ENCODE measurements at places on chromosomes 1 and 21.

DNA sequence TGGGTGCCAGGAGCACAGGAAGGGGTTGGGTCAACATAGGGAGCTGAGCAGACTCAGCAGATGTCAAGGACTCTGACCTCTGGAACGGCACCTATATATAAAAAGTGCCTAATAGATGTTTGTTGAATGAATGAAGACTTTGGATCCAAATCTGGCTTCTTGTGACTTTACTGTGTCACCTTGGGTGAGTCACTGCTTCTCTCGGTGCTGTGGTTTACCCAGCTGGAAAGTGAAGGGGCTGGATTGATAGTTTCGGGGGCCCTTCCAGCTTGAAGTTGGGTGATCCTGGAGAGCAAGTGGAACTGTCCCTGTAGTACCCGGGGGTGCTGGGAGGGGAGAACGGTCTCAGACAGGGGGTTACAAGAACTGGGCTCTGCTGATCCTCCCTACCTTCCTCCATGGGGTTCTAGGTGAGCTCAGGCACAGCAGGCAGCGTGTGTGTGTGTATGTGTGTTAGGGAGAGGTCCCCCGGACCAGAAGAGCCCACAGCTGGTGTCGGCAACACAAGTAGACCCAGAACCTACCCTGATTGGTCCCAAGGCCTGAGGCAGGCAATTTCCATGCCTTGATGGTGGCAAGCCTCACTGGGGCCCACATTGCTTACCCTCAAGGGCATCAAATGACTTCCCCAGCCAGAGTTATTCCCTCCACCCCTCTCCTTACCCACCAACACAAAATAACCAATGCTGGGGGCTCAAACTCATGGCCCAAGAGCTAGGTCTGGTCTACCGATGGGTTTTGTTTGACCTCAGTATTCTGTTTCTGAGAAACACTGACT, 5.5 kb upstream of the PADI1 start:
- no peak for DNase-seq

DNA sequence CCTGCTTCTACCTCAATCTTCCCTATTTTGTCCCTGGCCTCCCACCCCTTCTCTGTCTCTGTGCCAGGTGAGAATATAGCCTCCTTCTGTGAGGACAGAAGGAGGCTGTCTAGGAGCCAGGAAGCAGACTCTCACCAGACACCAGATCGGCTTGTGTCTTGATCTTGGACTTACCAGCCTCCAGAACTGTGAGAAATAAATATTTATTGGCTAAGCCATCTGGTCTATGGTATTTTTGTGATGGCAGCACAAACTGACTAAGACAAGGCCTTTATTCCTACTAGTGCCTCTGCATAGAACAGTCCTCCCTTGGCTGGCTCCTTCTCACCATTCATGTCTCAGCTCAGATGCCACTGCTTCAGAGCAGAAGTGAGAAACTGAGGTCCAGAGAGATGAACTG, 1.9 kb downstream of the GPN2 start:
- DNase-seq: no peak

- no peak for DNase-seq
Observed at GRCh38 chr1:16293538-16293937, 56.6 kb upstream of the CPLANE2 start.

GRCh38 chr1:19009882-19010321, 53.4 kb upstream of the IFFO2 start:
- DNase-seq: peak; percentile 4

DNA sequence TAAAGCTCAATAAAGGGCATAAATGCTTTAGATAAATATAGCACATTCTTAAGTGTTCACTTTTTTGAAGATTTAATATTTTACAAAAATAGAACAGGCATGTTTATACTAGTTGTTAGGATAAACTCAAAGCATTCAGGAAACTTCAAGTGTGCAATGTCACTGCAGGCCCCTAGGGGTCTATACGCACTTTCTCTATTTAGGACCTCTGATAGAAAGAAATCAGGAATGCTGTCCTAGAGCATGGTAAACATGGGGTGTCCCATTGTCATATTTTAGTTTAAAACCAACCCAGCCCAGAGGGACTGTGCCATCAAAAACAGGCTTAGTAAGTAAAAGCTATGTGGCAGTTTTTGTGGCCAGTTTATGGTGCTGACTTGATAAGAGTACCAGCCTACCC, 102.2 kb downstream of the BARHL2 start:
- peak; percentile 37 for DNase-seq

DNA sequence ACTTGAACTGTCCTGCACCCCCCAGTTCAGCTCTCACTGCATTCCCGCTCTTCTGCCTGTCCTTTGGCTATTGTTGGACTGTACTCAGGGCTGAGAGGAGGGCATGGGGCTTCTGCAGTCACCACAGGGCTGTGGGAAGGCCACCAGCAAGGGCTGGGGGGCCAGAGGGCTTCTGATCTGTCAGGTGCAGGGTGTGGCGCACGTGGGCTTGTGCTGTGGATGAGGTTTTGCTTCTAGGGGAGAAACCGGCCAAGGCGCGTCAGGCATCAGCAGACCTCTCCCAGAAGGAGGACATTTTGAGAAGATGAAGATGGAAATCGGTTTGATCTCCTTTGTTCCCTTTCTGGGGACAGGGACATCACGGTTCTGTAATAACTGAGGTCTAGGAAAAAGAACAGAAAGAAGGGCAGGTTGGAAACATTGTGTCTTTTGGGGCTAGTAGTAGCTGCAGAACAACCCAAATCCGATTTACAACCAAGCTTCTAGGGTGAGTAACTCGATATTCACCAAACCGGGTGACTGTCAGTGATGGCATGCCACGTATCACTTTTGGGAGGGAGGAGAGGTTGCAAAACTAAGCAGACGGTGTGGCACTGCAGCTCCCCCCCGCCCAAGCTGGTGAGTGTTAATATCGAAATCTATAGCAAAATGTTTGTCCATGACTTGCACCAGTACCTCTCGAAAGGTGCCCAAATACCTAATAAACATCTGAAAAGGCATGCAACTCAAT, 40.9 kb downstream of the AGPAT3 start:
- no peak for DNase-seq

DNA sequence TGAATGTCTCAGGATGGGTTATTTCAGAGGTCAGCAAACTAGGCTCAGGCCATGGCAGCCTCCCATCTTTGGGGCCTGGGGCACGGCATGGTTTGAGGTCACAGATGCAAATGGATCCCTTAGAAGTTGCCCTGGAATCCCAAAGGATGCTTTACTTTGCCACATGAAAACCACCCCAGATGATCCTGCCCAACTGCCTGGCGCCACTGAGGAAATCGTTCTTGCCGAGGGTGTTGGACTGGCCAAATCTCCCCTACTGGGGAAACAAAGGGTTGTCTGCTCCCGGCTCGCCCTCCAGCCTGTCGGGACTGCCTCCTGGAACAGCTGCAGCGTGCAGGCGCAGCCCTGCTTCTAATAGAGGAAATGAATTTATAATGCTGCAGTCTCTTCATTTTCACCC, 173.0 kb upstream of the LMO4 start:
- DNase-seq: no peak

DNA sequence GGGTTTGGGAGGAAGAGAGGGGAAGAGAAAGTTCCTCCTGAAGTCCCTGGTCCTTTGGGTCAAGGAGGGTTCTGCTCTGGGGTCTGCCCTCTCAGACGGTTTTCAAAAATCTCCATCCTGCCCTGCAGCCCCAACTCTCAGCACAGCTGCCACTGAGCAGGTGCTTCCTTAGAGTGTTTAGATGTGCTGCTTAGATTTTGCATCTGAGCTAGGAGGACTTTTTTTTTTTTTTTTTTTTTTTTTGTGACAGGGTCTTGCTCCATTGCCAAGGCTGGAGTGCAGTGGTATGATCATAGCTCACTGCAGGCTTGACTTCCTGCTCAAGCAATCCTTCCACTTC, 324.9 kb upstream of the POU3F1 start:
- DNase-seq: no peak

DNA sequence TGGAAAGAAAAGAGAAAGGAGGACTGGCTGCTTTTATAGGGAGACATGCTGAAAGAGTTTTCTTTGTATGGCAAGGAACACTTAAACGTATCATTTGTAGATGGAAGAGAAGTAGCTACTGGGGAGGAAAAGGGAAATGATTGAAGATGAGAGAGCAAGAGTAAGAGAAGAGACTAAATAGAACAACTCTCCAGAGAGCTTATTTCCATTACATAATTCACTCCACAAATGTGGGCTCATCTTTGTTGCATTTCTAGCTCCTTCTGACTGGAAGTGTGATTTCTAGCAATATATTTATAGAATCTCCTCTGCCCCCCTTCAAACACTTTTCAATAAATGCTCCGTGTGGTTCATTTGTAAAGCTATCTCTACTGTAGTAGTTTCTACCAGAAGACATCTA, 71.0 kb downstream of the ST6GALNAC5 start:
- DNase-seq: no peak

DNA sequence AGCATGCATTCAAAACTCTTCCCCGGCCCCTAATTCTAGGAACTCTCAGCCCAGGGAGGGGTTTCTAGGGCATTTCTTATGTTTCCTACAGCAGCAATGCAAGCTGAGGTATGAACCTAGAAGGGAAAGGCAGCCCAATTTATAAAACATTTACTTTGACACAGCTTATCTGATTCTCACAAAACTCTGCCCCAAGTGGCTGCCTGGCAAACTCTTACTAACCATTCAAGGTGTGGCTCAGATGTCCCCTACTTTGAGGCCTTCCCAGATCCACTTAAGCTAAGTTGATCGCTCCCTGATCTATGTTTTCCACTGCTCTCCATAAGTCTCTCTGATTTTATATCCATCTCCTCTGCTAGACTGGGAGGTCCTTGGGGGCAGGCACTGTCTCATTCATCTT, 35.4 kb downstream of the AK2 start:
- no peak for DNase-seq

GRCh38 chr1:186014370-186015037, 280.3 kb downstream of the HMCN1 start:
- no peak for DNase-seq

GRCh38 chr21:26047279-26047967, 123.1 kb downstream of the APP start:
- DNase-seq: no peak

DNA sequence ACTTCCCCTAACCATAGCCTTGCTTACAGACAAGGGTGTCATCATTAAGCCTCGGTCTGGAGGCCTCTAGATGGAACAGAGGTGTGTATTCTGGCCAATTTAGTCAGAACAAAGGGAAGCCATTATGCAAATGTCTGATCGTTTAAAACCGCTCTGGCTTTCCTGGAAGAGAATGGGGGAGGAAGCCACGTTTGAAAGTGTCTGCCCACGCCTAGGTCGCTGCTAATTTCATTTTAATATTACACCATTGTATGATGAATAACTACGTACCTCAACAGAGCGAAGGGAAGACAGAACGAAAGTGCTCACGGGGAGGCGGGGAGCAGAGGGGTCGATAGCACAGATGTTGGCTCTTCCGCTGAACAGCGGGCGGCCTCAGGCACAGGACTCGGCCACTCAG, 41.1 kb upstream of the CSF3R start:
- no peak for DNase-seq

GRCh38 chr1:23638786-23639241, 52.8 kb upstream of the RPL11 start:
- no peak for DNase-seq

DNA sequence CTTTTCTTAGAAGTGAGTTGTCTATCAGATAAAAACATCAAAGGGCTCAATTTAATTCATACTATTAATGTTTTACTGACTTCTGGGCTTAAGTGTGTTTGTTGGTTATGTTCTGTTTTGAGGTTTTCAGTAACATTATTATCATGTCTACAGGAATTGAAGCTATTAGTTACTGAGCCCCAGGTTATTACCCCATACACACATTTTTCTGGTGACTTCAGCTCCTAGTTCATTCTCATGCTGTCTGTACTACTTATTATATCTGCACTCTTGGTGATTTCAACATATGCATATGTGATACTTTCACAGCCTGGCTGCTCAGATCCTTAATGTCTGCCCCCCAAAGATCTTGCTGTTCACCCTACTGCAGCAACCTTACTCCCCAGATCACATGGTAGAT, 27.0 kb upstream of the SGIP1 start:
- DNase-seq: no peak

DNA sequence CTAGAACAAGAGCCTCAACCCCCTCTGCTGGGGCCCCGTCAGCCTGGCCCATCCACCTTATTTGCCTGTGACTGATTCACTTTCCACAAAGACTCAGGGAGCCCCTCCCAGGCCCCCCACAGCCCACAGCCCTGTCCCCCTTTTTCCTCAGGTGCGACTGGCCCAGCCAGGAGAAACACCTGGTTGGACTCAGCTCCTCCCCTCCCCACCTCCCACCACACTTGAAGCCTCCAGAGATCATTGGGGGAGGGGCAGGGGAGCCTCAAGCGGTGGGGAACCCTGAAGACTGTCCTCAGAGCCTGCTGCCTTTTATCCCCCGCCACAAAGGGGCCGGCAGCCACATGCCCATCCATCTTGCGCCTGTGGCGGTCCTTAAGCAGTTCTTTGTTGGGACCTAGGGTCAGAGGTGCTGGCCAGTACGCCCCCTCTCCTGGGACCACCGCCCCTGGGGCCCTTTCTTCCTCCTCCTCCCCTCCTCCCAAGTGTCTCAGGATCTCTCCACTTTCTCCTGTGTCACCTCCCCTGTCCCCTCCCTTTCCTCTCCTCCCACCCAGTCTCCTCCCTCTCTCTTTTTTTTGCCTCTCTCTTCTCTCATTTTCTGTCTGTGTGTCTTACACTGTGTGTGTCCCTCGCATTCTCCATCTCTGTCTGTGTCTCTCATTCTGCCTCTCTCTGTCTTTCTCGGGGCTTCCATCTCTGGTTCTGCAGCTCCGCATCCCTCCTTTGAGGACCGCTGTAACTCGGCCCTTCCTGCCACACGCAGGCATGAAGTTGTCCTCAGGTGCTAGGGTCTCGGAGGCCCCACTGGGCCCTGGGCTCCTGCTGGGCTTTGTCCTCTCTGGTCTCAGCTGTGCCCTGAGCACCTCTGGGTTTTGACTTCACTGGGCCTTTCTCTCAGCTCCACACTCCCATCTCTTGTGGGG, 12.2 kb downstream of the CRABP2 start:
- DNase-seq: peak; percentile 59

DNA sequence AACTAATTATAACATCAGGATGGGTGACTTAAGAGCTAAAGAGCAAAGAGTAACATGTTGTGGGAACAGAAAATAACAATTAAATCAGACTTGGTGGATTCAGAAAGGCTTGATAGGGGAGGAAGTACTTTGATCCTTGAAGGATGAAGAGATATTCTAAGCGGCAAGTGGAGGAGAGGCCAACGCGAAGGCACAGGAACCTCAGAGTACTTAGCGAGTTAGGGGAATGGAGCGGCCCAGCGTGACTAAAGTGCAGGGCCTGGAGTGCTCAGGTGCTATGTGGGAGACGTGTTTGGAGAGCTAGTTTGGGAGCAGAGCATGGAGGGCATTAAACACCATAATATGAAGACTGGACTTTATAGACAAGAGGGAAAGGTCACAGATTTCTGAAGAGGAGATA, 64.3 kb downstream of the ADCY10 start:
- DNase-seq: no peak

DNA sequence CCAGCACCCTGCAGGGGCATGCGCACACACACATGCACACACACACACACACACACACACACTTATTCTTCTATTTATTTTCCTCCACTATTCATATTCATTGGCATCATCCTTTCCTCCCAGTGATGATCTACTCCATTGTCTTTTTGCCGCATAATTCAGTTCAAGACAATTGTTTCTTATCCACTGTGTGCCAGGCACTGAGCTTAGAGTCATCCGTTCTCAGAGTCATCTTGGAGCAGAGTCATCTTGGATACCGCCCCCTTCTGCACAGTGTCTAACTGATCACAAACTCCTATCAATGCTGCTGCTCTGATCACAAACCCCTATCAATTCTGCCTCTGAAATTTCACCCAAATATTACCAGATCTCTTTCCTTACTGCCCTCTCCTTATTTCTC, 102.8 kb upstream of the PROX1 start:
- no peak for DNase-seq

GRCh38 chr1:101005183-101005582, 20.4 kb downstream of the DPH5 start:
- no peak for DNase-seq
